ENCODE measurements at places on chromosomes 11 and 22.

GRCh38 chr11:128696941-128697340 is 3.1 kb downstream of the FLI1 start:
- DNase-seq, result no peak

DNA sequence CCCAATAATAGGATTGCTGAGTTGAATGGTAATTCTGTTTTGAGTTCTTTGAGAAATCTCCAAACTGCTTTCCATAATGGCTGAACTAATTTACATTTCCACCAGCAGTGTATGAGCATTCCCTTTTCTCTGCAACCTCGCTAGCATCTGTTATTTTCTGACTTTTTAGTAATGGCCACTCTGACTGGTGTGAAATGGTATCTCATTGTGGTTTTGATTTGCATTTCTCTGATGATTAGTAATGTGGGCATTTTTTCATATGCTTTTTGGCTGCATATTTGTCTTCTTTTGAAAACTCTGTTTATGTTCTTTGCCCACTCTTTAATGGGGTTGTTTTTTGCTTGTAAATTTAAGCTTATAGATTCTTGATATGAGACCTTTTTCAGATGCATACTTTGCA is 97.4 kb downstream of the FDX1 start:
- DNase-seq, result no peak

DNA sequence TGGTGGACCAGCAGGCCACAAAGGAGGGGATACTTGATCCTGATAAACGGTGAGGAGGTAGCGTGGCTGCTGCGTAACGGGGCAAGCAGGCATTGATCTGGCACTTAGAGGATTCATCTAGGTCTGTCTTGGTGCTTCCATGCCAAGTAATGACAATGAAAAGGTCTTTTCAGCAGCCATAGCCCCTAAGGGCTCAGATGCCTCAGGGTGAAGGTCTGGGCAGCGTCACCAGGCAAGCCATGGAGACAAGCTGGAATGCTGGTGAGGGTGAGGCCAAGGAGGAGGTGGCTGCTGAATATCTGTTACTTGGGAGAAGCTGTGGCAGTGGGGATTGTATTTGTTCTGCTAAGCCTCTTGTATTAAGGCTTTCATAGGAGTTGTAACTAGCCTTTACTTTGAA is 4.8 kb upstream of the CHKB start:
- no peak for DNase-seq

- DNase-seq, result no peak
Measured at GRCh38 chr11:77705876-77706579, 68.4 kb upstream of the CLNS1A start.

- no peak for DNase-seq
Measured at GRCh38 chr11:65778431-65778900, 2.3 kb downstream of the AP5B1 start.

DNA sequence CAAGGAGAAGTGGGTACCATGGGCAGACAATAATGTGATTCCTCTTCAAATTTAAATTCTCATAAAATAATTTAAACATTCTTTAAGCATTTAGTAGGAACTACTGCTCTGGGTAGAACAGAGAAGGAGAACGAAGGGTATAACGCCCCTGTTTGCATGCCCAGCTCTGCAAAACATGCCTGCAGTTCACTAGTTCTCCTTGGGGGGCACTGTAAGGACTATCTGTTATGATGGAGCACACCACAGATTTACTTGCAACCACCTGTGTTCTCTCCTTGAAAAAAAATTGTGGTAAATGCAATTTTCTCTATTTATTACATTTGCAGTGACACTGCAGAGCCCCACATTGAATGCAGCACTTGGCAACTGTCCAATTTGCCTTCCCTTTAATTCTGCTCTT is 100.3 kb downstream of the GUCY1A2 start:
- DNase-seq, result no peak

- DNase-seq, result no peak
Measured at GRCh38 chr11:106496677-106497076, 419.2 kb downstream of the AASDHPPT start.

GRCh38 chr11:130379276-130379675 is 49.1 kb downstream of the ADAMTS8 start:
- no peak for DNase-seq

DNA sequence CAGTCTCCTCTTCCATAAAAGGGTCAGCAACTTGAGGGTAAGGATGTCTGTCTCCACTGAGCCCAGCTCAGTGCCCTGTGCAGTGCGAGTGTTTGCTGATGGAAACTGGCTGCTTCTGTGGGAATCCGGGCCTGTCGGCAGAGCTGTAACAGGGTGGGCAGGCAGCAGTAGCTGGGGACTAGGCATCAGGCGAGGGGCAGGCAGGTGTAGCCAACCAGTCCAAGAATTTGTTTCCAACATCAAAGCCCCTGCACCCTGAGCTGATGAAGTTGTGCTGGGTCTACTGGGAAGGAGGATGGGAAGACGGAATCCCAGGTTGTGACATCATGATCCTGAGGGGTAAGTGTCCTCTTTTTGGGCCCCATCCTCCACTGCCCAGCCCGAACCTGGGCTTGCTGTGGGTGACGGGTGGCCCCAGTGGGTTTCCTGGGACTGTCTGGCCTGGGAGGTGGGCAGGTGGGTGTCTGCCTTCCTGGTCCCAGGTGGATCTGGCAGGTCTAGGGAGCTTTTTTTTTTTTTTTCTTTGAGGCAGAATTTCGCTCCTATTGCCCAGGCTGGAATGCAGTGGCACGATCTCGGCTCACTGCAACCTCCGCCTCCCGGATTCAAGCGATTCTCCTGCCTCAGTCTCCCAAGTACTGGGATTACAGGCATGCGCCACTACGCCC is 11.0 kb downstream of the SLC29A2 start:
- no peak for DNase-seq

GRCh38 chr22:39419911-39420310 is 20.3 kb downstream of the TAB1 start:
- no peak for DNase-seq

GRCh38 chr11:117871160-117871559 is 5.3 kb downstream of the FXYD6 start:
- no peak for DNase-seq

DNA sequence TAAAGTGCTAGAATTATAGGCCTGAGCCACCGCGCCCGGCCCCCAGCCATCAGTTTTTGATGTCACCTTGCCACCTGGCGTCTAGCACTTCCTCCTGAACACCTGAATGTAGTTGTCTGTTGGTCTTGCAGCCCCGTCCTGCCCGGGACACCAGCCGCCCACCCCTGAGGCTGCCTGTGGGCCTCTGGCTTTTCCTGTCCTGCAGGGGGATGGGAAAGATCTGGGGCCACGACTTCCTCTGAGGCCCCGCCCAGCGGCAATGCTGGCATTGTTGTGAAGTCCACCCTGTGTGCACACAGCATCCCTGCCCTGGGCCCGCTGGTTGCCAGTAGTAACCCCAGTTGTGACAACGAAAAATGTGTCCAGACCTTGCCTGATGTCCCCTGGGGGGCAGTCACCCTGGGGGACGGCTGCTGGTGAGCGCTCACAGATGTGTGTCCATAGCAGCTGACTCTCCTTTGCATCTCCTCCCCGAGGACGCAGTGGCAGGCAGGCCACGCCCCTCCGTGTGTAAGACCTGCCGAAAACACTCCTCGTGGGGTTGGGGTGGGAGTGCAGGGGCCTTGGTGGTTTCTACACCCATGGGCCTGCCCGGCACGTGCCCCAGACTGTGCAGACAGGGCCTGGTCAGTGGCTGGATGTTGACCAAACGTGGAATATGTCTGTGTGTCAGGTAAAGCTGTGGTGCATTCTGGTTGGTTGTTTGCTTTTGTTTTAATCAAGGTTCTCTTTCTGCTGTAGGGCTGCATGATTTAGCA is 6.8 kb downstream of the SELENOO start:
- no peak for DNase-seq

DNA sequence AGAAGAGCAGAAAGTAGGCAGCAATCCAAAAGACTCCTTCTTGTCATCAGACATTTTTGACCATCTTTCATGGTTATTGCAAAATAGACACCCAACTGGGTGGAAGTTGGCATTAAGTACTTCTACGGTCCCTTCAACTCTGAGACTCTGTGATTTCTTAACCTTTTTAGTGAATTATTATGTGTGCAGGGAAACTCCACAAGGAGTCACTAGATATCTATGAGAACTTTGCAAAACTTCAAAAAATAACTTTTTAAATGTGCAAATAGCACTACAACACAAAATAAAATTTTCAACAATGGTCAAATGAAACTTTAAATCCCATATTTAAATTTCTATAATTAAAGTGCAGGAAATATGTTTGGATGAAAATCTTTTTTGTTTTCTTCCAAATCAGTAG is 88.7 kb downstream of the SLC17A6 start:
- no peak for DNase-seq

- no peak for DNase-seq
Measured at GRCh38 chr22:44608597-44609399, 93.2 kb upstream of the PRR5 start.

DNA sequence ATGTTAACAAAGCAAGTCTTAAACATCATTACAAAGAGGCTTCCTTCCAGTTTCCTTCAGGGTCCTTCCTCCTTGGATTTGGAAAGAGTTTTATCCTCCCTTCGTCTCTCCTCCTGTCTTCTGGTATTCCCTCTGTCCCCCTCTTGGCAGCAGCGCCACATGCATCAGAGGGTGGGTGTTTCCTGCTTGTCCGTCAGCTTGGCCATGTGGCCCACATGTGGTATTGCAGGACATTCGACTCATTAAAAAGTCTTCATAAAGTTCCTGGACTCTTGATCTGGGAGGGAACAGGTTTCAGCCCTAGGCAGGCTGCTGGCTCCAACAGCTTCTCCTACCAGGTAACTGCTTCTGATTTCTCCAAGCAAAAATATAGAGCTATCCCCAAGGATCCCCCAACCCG is 189.8 kb downstream of the CSNK2A3 start:
- no peak for DNase-seq

DNA sequence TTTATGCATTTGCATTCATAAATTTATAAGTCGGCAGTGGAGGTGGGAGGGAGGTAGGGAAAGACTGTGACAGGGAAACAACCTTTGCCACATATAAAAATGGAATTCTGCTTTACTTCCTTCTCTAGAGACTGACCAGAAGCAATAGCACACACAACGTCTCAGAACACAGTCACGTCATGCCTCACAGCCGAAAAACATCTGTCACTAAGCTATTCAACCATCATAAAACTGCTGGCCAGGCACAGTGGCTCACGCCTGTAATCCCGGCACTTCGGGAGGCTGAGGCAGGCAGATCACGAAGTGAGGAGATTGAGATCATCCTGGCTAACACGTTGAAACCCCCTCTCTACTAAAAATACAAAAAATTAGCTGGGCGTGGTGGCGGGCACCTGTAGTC is 101.0 kb upstream of the CHRM4 start:
- no peak for DNase-seq

GRCh38 chr11:83728281-83728680 is 442.1 kb upstream of the CCDC90B start:
- DNase-seq, result no peak

DNA sequence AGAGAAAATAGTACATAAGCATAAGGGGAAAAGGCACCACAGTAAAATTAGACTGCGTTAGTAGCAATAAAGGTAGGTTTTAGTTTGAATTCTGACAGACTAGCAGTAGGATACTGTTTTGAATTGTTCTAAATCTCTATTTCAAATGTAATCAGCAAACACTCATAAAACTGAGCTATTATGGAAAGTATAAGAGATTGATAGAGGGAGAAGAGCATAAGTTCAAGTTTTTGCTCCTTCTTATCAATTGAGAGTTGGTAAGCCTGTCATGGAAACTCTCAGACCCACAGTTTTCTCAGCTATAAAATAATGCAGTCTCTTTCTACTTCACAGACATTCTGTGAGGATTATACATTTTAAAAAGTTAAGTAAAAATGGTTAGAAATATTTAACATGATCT is 840.2 kb upstream of the CNTN5 start:
- DNase-seq, result no peak
